ENCODE measurements at places on chromosomes 2 and 18. TPM values are rescaled to one million over a fixed set of nuclear protein-coding genes. Genes with fewer than 3 reads are reported as not detected.

STRADB gene
- 48.2 TPM for total RNA-seq

CASP10 gene
- 9.0 TPM for total RNA-seq

SCYGR4 gene
- total RNA-seq, result not detected

GRCh38 chr2:98585386-98585785, 22.9 kb downstream of the COA5 start:
- no peak for DNase-seq

- DNase-seq, result no peak
Measured at GRCh38 chr2:127612111-127612822, 33.7 kb upstream of the GPR17 start.

GRCh38 chr18:48317781-48318381, 91.3 kb downstream of the ZBTB7C start:
- DNase-seq, result no peak

MORN2 gene
- 18.2 TPM for total RNA-seq

- no peak for DNase-seq
Measured at GRCh38 chr2:10538224-10538894, 90.2 kb upstream of the ODC1 start.

DNA sequence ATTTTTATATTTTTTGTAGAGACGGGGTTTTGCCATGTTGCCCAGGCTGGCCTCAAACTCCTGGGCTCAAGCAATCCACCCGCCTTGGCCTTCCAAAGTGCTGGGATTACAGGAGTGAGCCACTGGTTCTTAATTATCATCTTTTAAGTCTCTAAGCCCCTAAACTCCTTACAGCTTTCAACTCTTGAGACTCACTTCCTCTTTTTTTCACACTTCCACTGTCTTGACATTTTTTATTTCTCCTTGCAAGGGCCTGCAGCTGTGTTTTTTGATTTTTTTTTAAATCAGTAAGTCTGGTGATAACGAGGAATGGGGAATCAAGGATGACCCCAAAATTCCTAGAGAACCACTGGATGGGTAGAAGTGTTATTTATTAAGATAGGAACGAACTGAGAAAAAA, 8.6 kb upstream of the ABCB11 start:
- DNase-seq, result no peak

TMEM163 gene
- total RNA-seq, result 3.7 TPM

DNA sequence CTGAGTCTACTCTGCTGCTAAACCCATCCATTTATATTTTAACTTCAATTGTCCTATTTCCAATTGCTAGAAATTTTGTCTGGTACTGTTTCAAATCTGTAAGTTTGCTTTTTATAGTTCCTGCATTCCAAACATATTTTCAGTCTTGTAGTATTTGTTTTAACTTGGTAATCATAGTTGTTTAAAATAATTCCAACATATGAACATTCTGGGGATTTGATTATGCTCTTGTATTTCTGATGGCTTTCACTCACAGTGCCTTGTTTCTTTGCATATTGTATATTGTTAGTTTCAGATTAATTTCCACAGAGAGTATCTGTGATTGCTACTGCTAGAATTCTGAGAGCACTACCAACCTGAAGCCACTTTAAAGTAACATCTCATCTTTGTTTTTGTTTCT, 202.4 kb downstream of the ETAA1 start:
- DNase-seq, result no peak

GRCh38 chr2:65554765-65555591, 122.6 kb upstream of the SPRED2 start:
- DNase-seq, result no peak

- DNase-seq, result peak; percentile 56
Measured at GRCh38 chr18:3450012-3450798, at the start of gene TGIF1. Gene TGIF1 (plus strand): TSS chr18:3450172. CDS start chr18:3450490, 318 bp downstream.

DNA sequence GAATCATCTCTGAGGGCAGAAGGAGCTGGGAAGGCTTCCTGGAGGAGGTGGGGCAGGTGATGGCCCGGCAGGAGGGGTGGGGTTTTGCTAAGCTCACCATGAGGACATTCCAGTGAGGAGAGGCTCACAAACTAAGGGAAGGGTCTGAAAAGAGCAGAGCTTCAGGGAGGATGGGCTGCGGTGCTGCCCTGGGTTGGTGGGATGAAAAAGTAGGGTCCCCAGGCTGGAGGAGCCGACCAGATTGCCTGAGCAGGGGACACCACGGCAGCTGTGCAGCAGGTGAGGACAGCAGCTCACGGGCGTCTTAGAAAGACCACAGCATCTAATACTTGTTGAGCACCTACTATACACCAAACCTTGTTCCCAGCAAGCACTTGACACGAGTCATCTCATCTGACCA, 82.2 kb downstream of the DYSF start:
- no peak for DNase-seq

Data from progenitor cell of endocrine pancreas (in vitro differentiated cells).